Stimulated activated CD8-positive, alpha-beta memory T cell treated with anti-CD3 and anti-CD28 coated beads, Interleukin-12 subunit alpha, Interleukin-12 subunit beta, amount 100 ng/mL, for 4 hours (primary cell): ENCODE measurements at places on chromosomes 6 and 20.

GRCh38 chr6:150069706-150070105 is 785 bp upstream of the ULBP3 start:
- DNase-seq, result no peak

DNA sequence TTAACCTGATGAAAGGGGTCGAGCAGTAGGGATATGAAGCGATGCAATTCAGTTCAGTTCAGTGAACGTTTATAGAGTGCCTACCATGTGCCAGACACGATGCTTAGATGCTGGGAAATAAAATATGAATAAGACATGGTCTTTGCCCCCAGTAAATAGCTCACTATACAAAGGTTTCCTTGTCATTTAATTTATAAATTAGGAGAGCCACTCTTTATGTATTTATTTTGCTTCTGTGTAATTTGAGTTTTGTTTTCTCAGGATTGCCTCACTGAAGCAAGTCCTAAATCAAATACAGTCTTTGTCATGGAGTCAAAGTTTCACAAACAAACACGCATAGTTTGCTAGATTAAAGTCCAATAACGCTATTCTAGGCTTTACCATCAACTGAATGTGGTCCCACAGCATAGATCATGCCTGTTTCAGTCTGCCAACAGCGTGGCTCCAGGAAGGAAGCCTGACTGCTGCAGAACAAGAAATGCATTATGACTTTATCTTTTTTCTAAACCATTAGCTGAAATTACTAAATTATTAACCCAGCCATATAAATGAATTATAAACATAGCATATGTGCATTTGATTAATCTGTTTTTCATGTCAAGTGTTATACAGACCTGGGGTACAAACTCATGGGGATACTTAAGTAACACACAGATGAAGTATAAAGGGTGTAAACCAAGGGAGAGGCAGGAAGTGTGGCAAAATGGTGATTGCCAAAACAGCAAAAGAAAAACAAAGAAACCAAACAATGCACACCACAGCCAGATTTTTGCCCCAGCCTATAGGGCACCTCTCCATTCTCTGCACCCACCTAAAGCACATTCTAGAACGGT is 29.8 kb upstream of the CCN2 start:
- no peak for DNase-seq

DNA sequence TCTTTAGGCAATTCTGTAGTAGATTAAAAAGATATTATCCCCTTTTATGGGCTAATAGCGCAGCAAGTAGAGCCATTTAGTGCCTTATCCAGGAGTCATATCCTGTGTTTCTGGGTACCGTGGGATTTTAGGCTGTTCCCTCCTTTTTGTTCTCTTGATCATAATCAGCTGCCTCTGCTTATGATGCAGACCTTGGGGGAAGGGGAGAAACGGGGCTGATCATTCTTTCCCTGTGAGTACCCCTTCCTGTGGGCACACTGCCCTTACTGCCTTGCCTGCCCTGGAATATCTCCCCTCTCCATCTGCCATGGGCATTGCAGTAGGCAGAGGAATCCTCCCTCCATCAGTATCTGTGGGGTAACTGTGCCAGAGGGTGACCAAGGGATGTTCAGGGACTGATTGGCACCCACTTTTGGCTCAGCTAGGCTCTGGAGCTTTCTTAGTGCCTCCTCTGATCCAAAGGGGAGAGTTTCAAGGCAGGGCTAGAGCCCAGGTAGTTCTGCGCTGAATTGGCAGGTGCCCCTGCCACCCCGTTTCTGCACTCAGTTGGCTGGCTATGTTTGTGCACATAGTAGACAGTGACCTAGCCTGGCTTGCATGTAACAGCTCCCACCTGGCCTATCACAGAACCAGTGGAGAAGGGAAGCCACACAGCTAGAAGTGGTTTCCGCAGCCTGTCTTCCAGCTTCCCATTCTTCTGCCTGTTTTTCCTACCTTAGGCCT is 103.3 kb downstream of the FIG4 start:
- DNase-seq, result no peak

- DNase-seq, result no peak
Measured at GRCh38 chr20:38290829-38291814, 12.8 kb upstream of the BPI start.

DNA sequence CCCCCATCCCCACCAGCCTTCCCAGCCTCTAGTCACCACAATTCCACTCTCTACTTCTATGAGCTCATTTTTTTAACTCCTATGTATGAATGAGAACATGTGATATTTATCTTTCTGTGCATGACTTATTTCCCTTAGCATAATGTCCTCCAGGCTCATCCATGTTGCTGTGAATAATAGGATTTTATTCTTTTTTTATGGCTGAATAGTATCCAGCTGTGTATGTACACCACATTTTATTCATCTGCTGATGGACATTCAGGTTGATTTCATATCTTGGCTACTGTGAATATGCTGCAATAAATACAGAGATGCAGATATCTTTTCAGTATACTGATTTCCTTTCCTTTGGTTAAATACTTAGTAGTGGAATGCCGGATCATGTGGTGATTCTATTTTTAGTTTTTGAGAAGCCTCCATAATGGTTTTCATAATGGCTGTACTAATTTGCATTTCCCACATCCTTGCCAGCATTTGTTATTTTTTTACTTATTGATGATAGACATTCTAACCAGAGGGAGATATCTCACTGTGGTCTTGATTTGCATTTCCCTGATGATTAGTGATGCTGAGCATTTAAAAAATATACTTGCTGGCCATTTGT is 194.9 kb downstream of the PACRG start:
- no peak for DNase-seq

DNA sequence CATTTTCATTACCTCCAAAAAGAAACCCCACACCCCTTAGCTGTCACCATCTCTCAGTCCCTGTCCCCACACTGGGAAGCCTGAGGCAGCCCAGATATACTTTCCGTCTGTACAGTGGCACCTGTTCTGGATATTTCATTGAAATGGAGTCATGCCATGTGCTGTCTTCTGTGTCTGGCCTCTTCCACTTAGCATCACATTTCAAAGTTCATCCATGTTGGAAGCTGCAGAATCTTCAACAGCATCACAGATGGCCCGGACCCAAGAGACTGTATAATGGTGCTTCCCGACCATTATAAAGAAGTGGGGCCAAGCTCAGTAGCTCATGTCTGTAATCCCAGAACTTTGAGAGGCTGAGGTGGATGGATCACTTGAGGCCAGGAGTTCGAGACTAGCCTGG is 58.4 kb downstream of the DLGAP4 start:
- no peak for DNase-seq

DNA sequence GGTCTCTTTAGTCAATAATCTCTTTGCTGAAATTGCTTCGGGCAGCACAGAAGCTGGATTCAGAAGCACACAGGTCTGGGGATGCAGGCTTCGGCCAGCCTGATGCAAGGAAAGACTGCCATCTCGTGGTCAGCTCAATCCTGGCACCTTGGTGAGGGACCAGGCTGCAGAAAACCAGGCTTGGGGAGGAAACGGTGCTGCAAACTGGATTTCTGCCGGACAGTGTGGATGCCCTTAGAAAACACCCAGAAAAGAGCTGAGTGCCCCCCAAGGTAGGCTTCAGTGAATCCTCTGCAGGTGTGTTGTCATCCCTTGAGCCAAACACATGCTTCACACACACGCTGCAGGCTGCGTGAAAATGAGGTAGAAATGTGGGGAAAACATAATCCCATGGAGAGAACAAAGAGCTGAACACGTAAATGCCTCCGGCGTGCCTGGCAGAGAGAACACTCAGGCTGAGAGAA is 89.8 kb upstream of the PAX1 start:
- DNase-seq, result no peak

GRCh38 chr6:6674872-6675271 is 86.4 kb downstream of the LY86 start:
- no peak for DNase-seq

DNA sequence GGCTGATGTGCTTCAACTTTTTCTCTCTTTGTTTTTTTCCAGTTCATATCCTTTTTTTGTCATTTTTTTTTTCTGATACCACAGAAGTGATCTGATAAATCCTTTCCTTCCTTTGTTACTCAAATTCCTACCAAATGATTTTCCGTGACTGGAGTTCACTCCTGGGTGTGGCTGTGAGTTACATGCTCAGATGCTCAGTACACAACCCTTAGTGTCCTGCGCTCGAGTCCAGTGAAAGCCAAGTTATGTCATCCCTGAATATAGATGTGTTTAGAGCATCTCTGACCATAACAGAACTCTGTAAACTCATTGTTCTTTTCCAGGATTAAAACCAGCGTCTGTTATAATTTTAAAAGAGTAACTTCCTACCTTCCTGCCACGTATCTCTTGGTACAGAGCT is 147.2 kb upstream of the AKAP12 start:
- DNase-seq, result no peak

DNA sequence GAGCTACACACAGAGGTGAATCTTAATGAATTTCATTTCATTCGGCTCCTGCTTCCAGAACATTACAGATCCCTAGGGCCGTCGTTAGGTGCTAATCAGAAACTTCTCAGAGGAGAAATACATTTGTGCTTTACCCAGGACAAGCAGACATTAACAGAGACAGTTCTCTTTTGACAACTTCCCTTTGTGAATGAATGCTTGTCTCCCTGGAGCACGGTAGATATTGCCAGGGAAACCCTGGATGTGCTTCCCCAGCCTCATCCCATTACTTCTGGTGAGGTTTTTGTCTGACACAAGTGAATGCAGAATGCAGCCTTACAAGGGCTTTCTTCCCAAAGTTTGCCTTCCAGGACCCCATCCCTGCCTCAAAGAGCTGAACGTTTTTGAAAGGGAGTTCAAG is 105.4 kb downstream of the SYNDIG1 start:
- no peak for DNase-seq

GRCh38 chr6:7681449-7681848 is 44.5 kb upstream of the BMP6 start:
- DNase-seq, result no peak

- DNase-seq, result no peak
Measured at GRCh38 chr6:38248500-38249234, 391.1 kb downstream of the BTBD9 start.

DNA sequence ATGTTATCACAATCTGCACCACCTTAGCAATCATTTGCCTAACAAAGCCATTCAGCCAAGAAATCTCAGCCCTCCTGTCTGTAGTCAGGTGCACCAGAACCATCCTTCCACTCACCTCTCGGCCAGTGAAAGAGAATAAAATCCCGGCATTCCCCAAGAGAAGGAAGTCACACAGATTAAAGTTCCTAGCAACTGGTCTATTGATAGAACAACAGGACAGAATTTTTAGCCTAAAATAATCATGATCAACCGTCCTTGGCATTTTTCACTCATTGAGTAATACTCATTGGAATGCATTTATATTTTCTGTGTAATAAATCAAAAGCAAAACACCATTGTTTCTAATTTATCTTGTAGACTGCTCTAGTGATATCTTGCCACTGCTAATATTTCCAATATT is 85.7 kb upstream of the CDH4 start:
- DNase-seq, result no peak

DNA sequence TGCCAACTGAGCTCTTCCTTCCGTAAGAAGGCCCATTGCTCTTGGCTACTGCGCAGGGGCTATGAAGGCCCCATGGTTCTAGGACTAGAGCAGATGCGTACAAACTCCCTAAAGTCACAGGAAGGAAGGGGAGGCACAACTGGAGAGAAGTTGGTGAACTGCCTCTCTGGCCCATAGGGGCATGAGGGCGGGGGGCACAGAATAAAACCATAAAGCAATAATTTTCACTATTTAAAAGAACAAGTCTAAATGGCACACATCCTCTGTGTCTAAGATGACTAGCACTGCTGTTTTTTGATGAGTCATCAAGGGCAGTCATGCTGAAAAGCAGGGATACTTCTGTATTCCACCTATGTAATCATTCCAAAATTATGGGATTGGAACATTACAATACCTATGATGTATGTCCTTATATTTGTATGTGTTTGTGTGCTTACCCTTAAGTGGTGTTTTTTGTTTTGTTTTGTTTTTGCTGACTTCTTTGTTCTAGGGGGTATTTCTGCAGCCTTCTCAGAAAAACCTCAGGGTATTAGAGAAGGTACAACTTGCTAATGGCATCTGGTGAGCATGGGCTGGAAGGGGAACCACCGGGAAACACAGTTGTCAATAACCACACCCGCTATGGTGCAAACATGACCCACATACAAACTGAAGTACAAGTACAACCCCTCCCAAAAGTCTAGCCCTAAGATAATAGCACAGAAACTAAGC is 36.9 kb downstream of the B4GALT5 start:
- DNase-seq, result no peak

DNA sequence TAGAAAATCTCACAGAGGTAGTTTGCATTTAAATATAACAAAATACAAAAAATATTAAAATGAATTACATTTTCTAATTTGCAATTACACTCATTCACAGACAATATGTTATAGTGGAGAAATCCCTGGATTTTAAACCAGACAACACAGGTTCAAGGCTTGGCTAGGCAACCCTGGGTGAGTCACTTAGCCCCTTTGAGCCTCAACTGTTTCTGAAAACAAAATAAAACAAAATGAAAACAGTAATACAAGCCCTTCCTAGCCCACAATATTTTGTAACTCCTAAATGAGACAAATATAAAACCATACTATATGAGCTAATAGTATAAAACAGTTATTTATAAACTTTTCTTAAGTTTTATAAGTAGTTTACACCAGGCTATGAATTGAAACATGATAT is 41.0 kb downstream of the UQCC1 start:
- DNase-seq, result no peak

DNA sequence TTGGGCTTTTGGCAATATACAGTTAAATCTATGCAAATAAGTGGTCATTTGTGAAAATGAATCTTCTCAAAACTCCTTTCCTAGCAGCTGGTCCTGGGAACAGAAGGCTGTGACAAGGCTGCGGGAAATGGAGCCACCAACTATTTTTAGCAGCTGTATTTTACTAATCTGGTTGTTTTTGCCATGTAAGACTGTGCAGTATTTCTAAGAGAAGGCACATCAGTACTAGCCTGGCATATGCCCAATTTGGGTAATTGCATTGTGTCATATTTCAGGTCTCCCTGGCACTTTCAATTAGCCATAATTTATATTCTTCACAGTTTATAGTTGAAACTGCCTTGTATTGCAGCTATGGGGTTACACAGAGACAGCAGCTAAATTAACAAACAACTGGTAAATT is 109.6 kb downstream of the MANEA start:
- DNase-seq, result no peak

GRCh38 chr6:41469156-41470028 is 76.8 kb upstream of the FOXP4 start:
- DNase-seq, result no peak
